SK-N-SH treated with all-trans-retinoic acid at 6 μM for 48 hours (cell line): ENCODE measurements at places on chromosomes 6 and 20.

GRCh38 chr6:52620906-52621190 lies 44.0 kb upstream of the TRAM2 start:
- ATAC-seq = no peak; the same call in 2 of the 3 replicates

DNA sequence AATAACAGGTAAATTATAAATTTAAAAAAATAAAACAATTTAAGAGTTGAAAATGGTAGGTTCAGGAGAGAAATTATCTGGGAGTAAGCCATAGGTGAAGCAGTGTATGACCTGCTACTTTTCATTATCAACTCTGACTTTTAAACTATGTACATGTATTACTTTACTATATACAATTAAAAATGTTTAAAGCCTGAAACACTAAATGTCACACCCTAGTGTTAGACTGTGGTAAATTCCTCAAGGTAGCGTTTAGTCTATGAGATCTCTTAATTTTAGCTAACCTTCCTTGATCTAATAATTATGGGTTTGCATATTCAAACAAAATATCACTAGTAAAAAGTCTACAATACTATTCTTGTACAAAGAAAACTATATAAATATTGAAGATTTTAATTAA lies 22.3 kb upstream of the TBC1D32 start:
- ATAC-seq = no peak

GRCh38 chr6:16216501-16217155 lies 21.8 kb upstream of the GMPR start:
- ATAC-seq = no peak

DNA sequence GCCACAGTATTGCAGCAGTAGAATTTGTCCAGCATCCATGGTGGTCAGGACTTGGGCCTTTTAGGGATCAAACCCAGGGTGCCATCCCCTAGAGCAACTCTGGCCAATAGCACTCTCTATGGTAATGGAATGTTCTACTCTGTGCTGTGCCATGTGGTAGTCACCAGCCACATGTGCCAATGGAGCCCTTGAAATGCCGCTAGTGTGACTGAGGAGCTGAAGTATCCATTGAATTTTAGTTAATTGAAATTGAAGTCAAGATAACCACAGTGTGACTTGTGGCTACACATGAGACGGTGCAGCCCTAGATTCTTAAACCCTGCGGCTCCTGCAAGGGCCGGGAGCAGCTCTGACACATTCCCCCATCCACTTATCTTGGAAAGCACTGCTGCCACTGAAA lies 54.6 kb downstream of the SLC2A10 start:
- ATAC-seq = no peak

DNA sequence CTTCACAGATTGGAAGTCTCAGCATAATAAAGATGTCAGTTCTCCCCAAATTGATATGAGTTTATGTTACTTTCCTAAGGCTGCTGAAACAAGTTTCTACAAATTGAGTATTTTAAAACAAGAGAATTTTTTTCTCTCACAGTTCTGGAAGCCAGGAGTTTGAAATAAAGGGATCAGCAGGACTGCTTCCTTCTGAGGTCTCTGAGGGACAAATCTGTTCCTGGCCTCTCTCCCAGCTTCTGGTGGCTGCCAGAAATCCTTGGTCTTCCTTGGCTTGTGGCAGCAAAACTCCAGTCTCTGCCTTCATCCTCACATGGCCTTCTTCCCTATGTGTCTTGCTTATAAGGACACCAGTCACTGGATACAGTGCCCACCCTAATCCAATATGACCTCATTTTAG lies 136.1 kb downstream of the TFAP2A start:
- ATAC-seq = no peak

GRCh38 chr6:161463071-161463470 lies 189.2 kb upstream of the AGPAT4 start:
- no peak for ATAC-seq

GRCh38 chr20:58692579-58693225 lies at the start of gene NPEPL1:
Gene NPEPL1 (plus strand): TSS chr20:58692800. CDS start chr20:58692901, 101 bp downstream.
- no peak for ATAC-seq

DNA sequence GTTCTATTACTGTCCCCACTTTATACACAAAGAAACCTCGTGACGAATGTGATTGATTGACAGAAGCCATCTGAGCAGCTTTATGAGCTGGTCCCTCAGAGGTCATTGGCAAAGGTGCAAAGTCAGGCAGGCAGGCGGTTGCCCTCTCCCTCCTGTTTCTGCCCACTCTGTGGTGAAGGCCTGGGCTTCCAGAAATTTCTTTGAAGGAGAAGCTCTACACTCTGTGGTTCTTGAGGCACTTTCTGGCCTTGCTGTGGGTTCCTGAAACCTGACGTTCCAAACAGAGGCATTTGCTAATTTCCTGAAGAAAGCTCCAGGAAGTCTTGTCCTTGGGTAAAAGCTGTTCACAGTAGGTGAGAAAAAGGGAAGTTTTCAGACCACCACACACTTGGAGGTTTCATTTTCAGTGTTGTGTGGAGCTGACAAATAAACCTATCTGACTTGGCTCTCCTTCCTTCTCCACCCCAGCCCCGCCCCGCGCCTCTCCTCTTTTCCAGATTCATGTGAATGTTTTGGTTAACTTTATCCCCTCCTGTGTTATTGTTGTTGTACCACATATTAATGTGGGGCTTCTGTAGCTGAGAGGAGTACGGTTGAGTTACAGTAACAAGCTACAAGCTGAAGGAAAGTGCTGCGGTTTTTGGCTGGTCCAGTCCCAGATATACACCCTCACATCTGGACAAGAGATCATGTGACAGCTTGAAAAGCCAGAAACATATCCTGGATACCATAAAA lies 274.1 kb downstream of the CLIC5 start:
- ATAC-seq = no peak; the same call in 2 of the 3 replicates

- no peak for ATAC-seq
Observed at GRCh38 chr20:59441860-59442810, 141.7 kb downstream of the EDN3 start.

- no peak for ATAC-seq
Observed at GRCh38 chr6:85747093-85747492, 104.4 kb upstream of the SYNCRIP start.

DNA sequence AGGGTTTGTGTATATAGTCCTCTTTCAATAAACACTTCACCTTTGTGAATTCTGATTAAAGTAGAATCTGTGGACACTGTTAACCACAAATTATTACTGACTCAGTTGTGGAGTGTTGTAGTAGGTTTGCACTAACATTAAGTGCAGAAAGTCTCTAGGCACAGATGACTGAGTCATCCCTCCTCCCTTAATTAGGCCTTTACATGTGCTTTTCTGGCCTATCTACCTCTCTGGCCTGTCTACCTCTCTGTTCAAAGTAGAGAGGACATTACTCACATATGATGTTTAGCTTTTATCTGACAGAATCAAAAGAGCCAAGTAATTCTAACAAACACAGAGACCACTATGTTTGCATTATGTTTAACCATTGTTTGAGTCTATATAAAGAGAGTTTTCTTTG lies 783.0 kb downstream of the TENT5A start:
- no peak for ATAC-seq

GRCh38 chr6:21111093-21111725 lies 482.3 kb upstream of the SOX4 start:
- ATAC-seq = no peak

DNA sequence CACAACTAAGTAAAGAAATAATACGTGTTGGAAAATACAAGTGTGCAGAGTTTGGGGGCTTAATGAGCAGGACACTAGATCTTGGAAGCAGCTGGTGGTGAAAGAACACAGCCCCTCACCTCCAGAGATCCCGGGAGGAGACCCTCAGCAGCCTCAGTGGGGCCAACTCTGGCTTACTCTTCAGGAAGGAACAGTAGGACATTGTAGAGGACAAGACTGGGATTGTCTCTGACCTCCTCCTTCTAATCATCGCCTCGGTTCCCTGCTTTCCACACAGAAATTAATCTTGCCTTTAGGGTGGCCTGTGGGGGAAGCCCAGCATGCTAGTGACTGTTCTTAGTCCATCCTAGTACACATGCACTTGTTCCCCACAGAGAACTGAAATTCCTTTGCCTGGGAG lies 130.7 kb downstream of the AKAP7 start:
- ATAC-seq = no peak

DNA sequence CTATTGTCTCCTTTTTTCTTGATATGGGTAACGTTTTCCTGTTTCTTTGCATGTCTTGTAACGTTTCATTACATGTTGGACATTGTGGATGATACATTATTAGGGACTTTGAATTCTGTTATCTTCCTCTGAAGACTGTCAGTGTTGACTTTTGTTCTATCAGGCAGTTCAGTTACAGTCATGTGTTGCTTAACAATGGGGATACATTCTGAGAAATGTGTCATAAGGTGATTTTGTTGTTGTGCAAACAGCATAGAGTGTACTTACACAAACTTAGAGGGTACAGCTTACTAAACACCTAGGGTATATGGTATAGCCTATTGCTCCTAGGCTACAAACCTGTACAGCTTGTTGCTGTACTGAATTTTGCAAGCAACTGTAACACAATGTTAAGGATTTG lies 64.7 kb downstream of the AK9 start:
- ATAC-seq = no peak

- ATAC-seq = no peak
Observed at GRCh38 chr6:109186012-109186411, 90.7 kb downstream of the CEP57L1 start.

GRCh38 chr6:39822846-39823815 lies 31.0 kb downstream of the DAAM2 start:
- no peak for ATAC-seq

GRCh38 chr6:131443514-131443913 lies 129.5 kb upstream of the ARG1 start:
- no peak for ATAC-seq
